ENCODE measurements at places on chromosomes 1 and 21. TPM values are rescaled to one million over a fixed set of nuclear protein-coding genes. Genes with fewer than 3 reads are reported as not detected.

GRCh38 chr1:244199902-244200301, 148.8 kb downstream of the ZBTB18 start:
- no peak overlapping the region for H3K4me3 ChIP-seq
- DNase-seq = no peak
- no peak overlapping the region for H3K27ac ChIP-seq
- H3K36me3 ChIP-seq = no peaks in the 10 kb centered on the region
- H3K4me1 ChIP-seq = no peaks in the 10 kb centered on the region
- H3K27me3 ChIP-seq = no peaks in the 10 kb centered on the region

DNA sequence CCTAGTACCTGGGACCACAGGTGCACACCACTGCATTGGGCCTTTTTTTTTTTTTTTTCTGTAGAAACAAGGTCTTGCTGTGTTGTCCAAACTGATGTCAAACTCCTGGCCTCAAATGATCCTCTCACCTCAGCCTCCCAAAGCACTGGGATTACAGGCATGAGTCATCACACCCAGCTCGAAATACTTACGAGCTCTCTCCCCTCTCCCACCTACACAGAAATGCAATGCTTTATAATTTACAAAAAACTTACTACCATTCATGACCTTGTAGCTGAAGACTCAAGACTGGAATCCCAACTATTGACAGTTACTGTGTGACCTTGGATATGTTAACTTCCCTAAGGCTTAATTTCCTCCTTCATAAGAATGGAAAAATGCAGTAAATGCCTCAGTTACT, 18.7 kb downstream of the FOXJ3 start:
- no peaks in the 10 kb centered on the region for H3K27me3 ChIP-seq
- peaks cover 4% of the 10 kb centered on the region for H3K36me3 ChIP-seq
- peaks cover 65% of the 10 kb centered on the region for H3K4me1 ChIP-seq
- H3K4me3 ChIP-seq = no peak overlapping the region
- H3K27ac ChIP-seq = no peak overlapping the region

CCDC27 gene
- total RNA-seq = not detected

- H3K4me3 ChIP-seq = no peak overlapping the region
- H3K4me1 ChIP-seq = peaks cover 30% of the 10 kb centered on the region
- peaks cover 52% of the 10 kb centered on the region for H3K36me3 ChIP-seq
- no peak overlapping the region for H3K27ac ChIP-seq
Measured at GRCh38 chr1:222586842-222587241, 2.9 kb downstream of the TAF1A start.

GRCh38 chr1:90067194-90067931, 72.5 kb downstream of the ZNF326 start:
- H3K36me3 ChIP-seq = no peaks in the 10 kb centered on the region
- no peak for DNase-seq
- H3K27me3 ChIP-seq = peaks cover 9% of the 10 kb centered on the region

GRCh38 chr1:216665406-216665805, 57.8 kb downstream of the ESRRG start:
- H3K4me1 ChIP-seq = no peaks in the 10 kb centered on the region
- H3K27me3 ChIP-seq = no peaks in the 10 kb centered on the region
- no peak overlapping the region for H3K27ac ChIP-seq
- H3K4me3 ChIP-seq = no peak overlapping the region
- no peaks in the 10 kb centered on the region for H3K36me3 ChIP-seq

All from activated T-helper 2 cell treated with anti-CD3 and anti-CD28 coated beads, Interferon-gamma antibody, Interleukin-2, Interleukin-4, amounts not matched to agents 10 μg/mL and 5 μg/mL and 100 μg/mL, durations not matched to agents 14 hours and 24 hours and 36 hours (primary cell).